HT1080 (cell line): ENCODE measurements at places on chromosomes 7 and 10.

DNA sequence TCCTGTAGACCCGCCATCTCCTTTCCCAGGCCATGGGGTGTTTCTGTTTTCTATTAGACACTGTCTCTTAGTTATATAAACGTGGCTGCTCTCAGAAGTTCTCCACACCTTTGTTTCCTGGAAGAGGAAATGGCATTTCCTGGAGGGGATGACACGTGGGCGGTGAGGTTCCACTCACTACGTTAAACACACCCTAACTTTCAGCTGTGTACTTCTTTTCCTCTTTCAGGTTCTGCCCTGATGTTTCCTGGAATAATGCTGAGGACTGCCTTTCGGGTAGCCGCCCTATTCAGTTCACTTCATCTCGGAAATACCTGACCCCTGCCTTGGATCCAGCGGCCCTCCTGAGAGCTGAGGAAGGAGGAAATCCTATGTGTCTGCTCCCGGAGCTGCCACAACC, 3.4 kb upstream of the PRKCQ start:
- DNase-seq, result no peak

DNA sequence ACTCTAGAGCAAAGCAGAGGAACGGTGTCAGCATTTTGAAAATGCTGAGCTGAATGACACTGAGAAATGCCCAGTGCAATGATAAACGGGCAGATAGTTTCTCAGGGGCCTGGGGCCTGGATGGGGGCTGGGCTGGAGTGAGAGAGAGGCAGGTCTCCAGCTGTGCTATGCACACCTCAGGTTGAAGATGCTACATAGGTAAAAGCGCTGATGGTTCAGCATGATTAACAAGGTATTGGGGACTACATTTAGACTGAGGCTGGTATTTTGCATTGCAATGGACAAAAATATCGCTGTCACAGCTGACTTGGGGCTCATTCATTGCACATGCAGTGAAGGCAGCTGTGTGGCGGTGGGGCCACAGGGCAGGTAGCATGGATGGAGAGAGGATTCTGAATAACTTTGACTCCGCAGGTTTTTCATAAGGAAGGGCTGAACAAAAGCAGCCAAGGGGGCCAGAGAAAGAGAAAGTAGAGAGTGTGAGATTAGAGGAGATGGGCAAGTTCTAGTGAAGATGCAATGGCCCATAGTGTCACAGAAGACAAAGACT, 290.8 kb upstream of the ZNF32 start:
- no peak for DNase-seq

- peak; percentile 38 for DNase-seq
Observed at GRCh38 chr7:18927134-18927533, 190.3 kb downstream of the TWIST1 start.

- no peak for DNase-seq
Observed at GRCh38 chr7:37385787-37386186, 62.9 kb downstream of the ELMO1 start.

DNA sequence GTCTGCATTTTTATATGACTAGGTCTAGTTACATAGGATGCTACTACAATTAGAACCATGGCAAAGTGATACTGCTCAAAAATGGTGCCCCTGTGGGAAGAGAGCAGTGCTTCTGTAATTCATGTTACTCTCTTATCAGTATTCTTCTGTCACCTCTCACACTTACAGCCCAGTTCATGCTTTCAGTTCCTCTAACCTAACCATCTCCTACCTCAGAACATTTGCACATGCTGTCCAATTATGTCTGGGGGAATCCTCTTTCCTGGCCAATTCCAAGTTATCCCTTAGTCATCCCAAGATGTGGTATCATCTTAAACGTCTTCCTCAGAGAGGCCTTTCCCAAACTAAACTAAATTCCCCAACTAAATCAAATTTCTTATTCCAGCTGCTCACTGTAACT, 190.2 kb downstream of the RELN start:
- no peak for DNase-seq

GRCh38 chr10:92972066-92972870, 88.3 kb upstream of the CYP26C1 start:
- DNase-seq, result peak; percentile 92

GRCh38 chr10:22832066-22832602, 95.7 kb upstream of the ARMC3 start:
- DNase-seq, result no peak

GRCh38 chr10:121631365-121632029, 33.3 kb upstream of the FGFR2 start:
- DNase-seq, result no peak

DNA sequence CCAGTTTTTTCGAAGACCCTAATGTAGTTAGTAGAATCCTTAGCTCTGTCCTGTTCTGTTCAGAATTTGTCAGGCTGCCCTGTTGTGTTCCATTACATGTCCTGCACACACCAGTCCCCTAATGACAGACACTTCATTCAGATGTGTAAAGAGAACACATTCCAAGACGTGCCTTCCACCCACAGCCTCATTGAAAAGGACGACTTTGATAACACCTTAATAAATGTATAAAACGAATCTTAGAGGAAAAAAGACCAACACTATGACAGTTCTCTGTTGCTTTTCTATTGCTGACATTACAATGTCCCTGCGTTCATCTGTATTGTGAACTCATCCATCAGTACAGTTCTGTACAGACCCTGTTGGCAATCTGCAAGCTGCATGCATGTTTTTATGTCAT, 3.5 kb downstream of the LRRTM3 start:
- no peak for DNase-seq

DNA sequence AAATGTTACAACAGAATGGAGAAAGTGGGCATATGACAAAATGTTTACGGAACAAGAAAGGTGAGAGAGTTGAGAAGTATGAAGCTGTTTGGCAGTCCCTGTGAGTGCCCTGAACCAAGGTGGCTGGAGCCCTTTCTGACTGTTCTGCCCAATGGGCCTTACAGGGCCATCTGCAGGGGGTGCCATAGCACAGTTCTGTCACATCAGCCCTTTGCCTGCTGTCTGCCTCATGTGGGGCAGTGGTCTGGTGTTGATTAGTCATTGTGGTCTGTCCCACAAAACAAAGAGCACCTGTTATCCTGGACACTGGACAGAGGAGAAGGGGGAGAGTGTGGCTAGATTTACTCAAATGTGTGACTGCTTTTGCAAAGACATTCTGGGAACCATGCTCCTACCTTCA, 51.5 kb upstream of the OSBPL3 start:
- peak; percentile 81 for DNase-seq

- no peak for DNase-seq
Observed at GRCh38 chr7:140640060-140640637, 464 bp downstream of the DENND2A start.

GRCh38 chr10:17854044-17854652, 45.0 kb downstream of the MRC1 start:
- peak; percentile 40 for DNase-seq

GRCh38 chr10:15137636-15138035, 30.9 kb downstream of the NMT2 start:
- no peak for DNase-seq

- DNase-seq, result no peak
Observed at GRCh38 chr7:43057141-43057540, 55.3 kb upstream of the HECW1 start.

- no peak for DNase-seq
Observed at GRCh38 chr7:36224934-36225858, 72.1 kb downstream of the EEPD1 start.

- no peak for DNase-seq
Observed at GRCh38 chr10:129560361-129560760, 93.3 kb downstream of the MGMT start.

DNA sequence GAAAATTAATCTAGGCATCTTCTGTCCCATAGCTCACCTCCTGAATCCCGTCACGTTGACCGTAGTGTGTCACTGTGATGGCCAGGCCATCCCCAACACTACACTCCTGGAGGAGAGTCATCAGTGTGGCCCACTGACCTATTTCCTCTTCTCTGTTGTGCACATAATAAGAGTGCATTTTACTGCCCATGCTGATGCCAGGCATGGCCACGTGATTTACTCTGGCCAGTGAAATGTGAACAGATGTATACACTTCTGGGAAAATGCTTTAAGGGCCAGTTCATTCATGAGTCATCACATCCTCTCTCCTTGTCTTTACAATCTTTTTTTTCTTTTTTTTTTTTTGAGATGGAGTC, 101.9 kb upstream of the PIP4K2A start:
- DNase-seq, result peak; percentile 98

DNA sequence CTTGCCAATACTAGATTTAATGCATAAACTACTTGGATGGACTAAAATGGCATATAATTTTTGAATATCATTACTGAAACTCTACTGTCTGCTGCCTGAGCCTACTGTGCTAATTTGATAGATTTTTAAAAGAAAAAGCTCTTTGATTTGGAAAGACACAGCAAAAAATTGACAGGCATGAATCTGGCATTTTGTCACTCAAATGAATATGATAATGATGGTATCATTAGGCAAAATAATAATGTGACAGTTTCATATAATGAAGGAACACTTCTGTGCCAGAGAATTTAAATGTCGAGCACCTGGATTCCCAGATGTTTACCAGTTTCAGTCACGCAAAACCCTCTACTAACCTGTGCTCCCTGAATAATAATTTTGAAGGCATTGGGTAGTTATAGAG, 60.0 kb upstream of the SLC13A1 start:
- no peak for DNase-seq

DNA sequence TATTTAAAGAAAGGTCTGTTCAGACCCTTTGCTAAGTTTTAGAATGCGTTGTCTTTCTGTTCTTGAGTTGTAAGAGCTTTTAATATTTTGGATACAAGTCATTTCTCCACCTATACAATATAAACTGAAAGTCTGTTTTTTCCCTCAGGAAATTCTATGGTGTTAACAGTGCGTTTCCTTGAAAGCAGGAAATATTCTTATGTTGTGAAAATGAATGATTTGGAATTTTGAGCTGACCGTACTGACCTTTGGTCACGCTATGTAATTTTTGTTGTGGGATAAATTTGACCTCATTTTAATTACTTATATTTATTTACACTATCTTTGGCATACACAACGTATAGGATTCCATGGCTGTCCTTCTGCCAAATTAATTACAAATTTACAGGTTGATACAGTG, 43.5 kb downstream of the PUS7 start:
- DNase-seq, result no peak

DNA sequence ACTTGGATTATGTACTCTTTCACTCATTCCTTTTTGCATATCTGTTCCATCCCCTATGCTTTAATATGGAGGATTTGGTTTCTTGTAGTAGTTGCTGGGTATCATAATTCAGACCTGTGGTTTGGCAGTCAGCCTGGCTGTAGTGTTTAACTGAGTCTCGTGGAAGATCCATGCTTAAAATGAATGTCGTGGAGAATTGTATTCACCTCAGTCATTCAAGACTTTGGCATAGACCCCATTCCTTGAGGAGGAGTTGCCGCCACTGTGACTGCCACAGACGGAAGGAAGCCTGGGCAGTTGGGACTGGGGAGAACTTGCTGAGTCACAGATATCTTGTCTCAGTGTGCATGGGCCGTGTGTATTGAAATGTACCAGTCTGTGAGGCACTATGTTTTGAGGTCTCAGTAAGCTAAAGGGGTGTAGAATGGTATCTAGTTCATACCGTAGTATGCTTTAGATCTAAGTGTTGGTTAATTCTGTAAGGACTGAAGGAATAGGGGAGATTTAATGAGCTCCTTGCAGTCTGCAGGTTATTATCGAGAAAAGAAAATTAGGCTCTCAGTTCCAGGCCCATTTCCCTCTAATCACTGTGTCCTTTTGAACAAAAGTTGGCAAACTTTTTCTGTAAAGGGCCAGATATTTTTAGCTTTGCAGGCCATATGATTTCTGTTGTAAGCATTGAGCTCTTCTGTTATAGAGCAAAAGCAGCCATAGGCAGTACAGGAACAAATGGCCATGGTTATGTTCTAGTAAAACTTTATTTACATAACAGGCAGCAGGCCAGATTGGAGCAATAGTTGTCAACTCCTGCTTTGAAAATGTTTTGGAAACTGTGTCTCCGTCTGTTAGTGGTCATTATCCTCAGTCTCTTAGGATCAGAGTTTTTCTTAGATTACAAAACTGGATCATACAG, 76.8 kb downstream of the TPST1 start:
- peak; percentile 97 for DNase-seq

- DNase-seq, result no peak
Observed at GRCh38 chr10:47165711-47166404, 134.1 kb upstream of the GDF10 start.
